ENCODE measurements at places on chromosomes 7 and 10.
A peak's percentile ranks its signal among the peaks of the same experiment; 100 is the strongest.

GRCh38 chr7:29139191-29139590 is 7.1 kb downstream of the CPVL start:
- no peak for DNase-seq

GRCh38 chr7:7228967-7229366 is 46.6 kb downstream of the C1GALT1 start:
- DNase-seq = no peak

DNA sequence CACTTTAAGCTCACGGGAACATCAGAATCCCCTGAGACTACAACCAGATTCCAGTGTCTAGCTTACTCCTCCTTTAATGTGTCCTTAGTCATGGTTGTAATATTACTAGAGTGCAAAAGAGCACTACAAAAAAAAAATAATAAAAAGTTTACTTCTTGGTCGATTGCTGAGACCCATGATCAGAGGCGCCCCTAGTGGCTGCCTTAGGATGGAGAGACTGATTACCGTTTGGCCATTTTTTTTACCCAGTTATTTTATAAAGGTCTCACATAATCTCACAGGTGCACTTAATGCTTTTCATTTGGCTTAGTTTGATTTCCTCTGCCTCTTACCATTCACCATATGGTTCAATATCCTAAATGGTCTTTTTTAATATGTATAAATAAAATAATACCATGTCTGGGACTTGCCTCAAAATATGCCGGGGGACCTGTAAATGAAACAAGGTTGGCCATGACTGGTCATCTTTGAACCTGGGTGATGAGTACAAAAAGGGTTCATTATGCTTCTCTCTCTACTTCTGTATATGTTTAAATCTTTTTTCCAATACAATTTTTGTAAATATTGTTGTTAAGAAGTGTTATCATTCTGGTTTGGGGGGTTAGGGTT is 331.5 kb upstream of the NFE2L3 start:
- DNase-seq = no peak

GRCh38 chr10:128318366-128318765 is 192.1 kb upstream of the MKI67 start:
- no peak for DNase-seq

GRCh38 chr10:110009736-110010475 is 2.1 kb downstream of the ADD3 start:
- peak; percentile 16 for DNase-seq

DNA sequence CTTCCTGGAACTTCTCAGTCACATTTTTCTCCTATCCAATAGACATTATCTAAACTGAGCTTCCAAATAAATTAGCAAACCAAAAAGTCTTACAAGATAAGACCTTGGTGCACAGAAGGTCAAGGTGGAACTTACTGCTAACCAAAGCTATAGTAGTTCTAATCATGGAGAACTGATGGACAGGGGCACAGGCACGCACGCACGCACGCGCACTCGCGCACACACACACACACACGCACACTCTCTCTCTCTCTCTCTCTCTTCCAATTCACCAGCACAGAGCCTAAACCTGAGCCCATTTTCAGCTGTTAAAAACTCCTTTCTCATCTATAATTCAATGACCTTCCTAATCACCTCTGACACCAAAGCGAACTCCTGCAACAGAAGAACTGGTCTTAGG is 7.5 kb downstream of the FGFR2 start:
- no peak for DNase-seq

DNA sequence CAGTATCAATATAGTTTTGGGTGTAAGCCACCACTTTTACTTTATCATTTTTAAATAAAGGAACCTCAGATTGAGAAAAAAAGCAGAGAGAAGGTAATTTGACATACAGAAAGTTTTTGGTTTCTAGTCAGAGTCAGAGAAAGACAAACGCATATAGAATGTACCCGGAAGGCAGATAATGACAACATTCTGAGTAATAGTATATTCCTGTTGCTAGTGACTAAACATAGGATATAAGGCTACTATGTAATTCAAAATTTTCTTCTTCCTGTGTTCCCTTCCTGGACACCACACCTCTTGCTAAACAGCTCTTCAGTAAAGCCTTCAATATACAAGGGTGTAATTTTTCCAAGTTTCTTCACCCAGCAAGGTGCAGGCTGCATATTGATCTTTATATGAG is 597.6 kb downstream of the PCDH15 start:
- DNase-seq = no peak

- DNase-seq = no peak
Measured at GRCh38 chr7:155119801-155120382, 49.8 kb downstream of the HTR5A start.

- no peak for DNase-seq
Measured at GRCh38 chr10:86611386-86611785, 43.0 kb upstream of the OPN4 start.

DNA sequence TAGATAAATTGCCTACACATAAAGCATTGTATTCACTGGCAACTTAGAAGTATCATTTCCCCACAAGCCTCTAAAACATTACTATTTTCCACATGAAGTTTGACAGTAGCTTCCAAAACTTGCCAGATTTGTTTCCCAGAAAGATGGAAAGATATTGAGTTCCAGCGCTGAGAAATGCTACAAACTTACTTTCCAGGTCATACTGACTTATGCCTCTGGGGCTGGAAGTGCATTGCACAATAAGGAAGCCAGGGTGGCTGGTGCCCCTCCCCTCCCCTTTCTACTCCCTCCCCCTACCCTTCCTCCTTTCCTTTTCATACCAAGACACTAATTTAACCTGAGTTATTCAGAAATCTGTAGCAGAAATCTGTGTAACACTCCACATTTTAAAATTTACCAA is 212.6 kb downstream of the WDR37 start:
- no peak for DNase-seq

DNA sequence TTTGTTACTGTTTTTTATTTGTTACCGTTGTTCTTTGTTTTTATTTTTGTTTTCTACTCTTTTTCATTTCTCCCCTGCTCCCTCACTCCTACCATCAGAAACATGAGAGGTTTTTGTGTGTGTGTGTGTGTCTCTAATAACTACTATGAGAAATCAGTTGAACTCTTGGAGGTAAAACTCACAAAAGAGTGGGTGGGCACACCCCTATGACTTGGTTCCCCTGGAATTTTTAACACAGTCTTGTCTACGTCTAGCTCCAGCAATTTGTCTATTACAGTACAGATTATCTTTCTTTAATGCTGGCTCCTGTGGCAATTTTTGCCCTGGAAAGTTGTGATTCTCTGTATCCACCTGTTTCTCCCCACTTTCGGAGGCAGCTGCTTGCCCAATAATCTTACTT is 56.2 kb downstream of the AOAH start:
- no peak for DNase-seq

- no peak for DNase-seq
Measured at GRCh38 chr7:9029681-9030530, 596.5 kb downstream of the NXPH1 start.

GRCh38 chr10:33494694-33495265 is 160.3 kb upstream of the NRP1 start:
- DNase-seq = no peak

DNA sequence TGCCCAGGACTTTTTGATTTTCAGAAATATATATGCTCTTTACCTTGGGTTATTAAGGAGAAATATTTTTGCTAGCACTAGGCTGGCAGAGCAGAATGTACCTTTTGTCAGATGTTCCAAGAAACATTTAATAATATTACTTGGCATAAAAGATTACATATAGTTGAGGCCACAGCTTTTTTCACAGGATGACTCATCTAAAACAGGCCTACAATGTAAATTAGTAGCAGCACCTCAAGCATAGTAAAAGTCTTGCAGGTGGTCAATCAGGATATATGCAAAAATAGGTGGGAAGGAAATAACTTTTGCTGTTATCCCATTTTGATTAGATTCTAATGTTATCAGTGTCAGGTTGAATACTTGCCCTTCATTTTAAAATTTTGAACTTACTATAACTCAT is 14.9 kb upstream of the ITGB1 start:
- no peak for DNase-seq

GRCh38 chr10:80871083-80871482 is 333.4 kb downstream of the SH2D4B start:
- no peak for DNase-seq

DNA sequence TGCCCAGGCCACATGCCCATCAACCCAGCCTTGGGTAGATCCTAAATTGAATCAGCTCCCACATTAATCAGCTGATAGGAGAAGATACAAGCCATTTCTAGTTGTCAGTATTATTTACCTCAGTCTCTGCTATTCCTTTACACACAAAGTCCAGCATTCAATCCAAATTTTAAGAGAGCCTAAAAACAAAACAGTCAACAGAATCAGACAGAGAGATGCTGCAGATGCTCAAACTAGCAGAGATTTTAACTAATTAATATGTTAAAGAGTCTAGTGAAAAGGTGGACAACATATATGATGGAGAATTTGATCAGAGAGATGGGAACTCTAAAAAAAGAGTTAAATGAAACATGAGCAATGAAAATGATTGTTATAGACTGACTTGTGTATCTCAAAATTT is 14.4 kb upstream of the IL15RA start:
- DNase-seq = no peak

- DNase-seq = no peak
Measured at GRCh38 chr10:12781976-12782375, 219.5 kb downstream of the CCDC3 start.

DNA sequence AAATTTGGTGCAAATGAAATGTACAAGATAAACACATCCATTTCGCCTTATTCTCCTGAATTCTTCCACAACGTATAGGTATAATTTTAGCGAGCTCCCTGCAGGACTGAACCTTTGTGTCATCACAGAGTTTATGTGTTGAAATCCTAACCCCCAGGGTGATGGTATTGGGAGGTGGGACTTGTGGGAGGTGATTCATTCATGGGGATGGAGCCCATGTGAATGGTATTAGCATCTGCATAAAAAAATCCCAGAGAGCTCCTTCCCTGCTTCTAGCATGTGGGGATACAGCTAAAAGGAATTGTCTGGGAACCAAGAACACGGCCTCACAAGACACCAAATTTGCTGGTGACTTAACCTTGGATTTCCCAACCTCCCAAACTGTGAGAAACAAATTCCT is 741.4 kb upstream of the VSTM2A start:
- no peak for DNase-seq

- no peak for DNase-seq
Measured at GRCh38 chr10:29712108-29712507, 77.3 kb upstream of the SVIL start.

DNA sequence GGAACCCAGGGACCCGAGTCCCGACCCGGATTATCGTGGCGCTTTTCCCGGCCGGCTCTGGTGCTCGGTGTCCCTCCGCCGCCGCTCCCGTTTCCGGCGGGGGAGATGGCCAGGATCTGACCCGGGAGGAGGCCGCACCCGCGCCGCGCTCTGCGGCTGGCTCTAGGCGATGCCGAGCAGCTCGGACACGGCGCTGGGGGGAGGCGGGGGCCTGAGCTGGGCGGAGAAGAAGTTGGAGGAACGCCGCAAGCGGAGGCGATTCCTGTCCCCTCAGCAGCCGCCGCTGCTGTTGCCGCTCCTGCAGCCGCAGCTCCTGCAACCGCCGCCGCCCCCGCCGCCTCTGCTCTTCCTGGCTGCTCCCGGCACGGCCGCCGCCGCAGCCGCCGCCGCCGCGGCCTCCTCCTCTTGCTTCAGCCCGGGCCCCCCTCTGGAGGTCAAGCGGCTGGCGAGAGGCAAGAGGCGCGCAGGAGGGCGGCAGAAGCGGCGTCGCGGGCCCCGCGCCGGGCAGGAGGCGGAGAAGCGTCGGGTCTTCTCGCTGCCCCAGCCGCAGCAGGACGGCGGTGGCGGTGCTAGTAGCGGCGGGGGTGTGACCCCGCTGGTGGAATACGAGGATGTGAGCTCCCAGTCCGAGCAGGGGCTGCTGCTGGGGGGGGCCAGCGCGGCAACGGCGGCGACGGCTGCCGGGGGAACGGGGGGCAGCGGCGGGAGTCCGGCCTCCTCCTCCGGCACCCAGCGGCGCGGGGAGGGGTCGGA is 593 bp downstream of the CDK13 start:
- peak; percentile 11 for DNase-seq

DNA sequence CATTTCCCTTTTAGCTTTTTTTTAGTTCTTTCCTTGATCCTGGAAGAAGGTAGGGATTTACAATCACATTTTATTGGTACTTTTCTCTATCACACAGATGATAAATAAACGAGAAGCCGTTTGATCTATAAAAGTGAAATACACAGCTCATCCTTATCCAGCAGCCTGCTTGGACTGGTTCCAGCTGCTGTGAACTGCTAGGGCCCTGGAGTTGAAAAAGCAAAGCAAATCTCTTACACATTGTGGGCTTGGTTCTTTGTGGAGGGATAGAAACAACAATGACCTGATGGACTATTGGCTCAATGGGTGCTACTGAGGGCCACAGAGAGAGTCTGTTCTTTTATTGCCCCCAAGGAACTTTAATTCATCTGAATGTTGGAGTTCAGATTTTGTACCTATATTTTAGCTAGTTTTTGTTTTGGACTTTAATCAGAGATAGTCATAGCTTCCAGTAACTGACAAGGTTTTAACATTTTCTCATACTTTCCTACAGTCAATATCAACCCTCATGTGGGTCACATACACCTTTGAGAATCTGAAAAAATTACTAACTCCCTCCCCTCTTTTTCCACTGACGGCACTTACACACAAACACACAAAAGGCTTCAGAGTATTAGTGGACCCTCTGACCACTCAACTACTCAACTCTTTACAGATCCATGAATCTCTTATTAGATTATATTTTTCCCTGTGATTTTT is 91.6 kb upstream of the CCDC6 start:
- DNase-seq = no peak

DNA sequence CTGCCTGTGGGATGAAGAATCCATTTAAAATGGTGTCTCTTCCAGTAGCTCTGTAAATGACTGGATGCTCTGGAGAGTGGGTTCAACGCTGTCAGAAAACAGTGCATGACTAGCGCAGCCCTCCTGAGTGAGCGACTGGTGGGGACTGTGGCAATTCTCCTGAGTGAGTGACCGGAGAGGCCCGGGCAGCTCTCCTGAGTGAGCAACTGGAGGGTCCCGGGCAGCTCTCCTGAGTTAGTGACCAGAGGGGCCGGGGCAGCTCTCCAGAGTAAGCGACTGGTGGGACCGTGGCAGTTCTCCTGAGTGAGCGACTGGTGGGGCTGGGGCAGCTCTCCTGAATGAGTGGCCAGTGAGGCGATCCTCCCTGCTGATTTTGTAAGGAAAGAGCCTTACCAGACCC is 85.5 kb downstream of the WDR37 start:
- DNase-seq = no peak
